ENCODE measurements at places on chromosomes 11 and 22.

- DNase-seq = no peak
These were observed 6.8 kb downstream of the SCO2 start for GRCh38 chr22:50518606-50519005.

GRCh38 chr11:118304568-118305248, at the start of gene CD3E:
TSS of gene CD3E (plus strand) at chr11:118304730. CDS start at chr11:118304953, 223 bp downstream.
- DNase-seq = peak; percentile 38

GRCh38 chr22:26714971-26715370, 57.6 kb downstream of the MIAT start:
- no peak for DNase-seq

- DNase-seq = no peak
These were observed 17.7 kb downstream of the RBFOX2 start for GRCh38 chr22:36010882-36011281.

DNA sequence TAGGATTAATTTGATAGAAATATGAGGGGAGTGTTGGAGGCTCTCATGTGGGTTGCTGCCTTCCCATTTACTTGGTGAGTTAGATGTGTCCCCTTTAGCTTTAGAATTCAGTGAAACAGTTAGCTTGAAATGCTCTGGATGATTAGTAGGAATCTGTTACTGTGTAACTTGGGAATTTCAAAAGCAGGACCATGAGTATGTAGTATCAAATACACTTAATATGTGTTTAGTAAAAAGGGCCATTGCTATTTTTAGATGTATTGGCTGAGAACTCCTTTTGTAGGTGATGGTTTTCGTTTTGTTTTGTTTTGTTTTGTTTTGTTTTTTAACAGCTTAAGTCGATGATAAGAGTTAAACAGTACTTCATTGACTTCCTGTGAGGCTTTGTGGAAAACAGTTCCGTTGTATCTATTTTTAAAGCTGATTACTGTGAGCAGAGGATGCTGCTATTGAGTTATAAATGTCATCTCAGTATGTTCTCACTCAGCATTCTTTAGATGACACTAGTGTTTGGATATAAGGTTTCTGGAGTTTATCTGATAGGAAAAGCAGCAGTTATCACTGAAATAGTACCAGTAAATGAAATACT, 53.5 kb downstream of the MCAM start:
- DNase-seq = no peak

All from stimulated activated CD8-positive, alpha-beta memory T cell treated with anti-CD3 and anti-CD28 coated beads, Interleukin-7, amount 100 ng/mL, for 1 hour (primary cell).